ENCODE measurements at places on chromosomes 1 and 21. TPM values are rescaled to one million over a fixed set of nuclear protein-coding genes. Genes with fewer than 3 reads are reported as not detected.

TIE1 gene
- total RNA-seq: not detected

C1QA gene
- total RNA-seq: not detected

MTARC1 gene
- 8.5 TPM for total RNA-seq

CYP4A22 gene
- total RNA-seq: not detected

CSMD2 gene
- total RNA-seq: 0.02 TPM

HES4 gene
- 60.9 TPM for total RNA-seq

CFHR5 gene
- not detected for total RNA-seq

PRELP gene
- not detected for total RNA-seq

DNAI4 gene
- 0.34 TPM for total RNA-seq

GFI1 gene
- total RNA-seq: 0.29 TPM

AKNAD1 gene
- 1.8 TPM for total RNA-seq

LRRC42 gene
- 27.9 TPM for total RNA-seq

TSTD1 gene
- total RNA-seq: 0.48 TPM

CTTNBP2NL gene
- total RNA-seq: 4.8 TPM

KCNT2 gene
- not detected for total RNA-seq

RBM11 gene
- 0.07 TPM for total RNA-seq

TAS1R1 gene
- not detected for total RNA-seq

ZBTB8B gene
- total RNA-seq: 0.01 TPM

OR2AK2 gene
- not detected for total RNA-seq

RSPO1 gene
- 0.10 TPM for total RNA-seq

LCE2B gene
- total RNA-seq: not detected

LAPTM5 gene
- total RNA-seq: 0.25 TPM

SYTL1 gene
- 0.63 TPM for total RNA-seq

ZMYM1 gene
- 6.3 TPM for total RNA-seq

GPR25 gene
- not detected for total RNA-seq

FCMR gene
- total RNA-seq: 6.3 TPM

CTBS gene
- total RNA-seq: 6.4 TPM

SLC1A7 gene
- total RNA-seq: not detected

OR2L5 gene
- not detected for total RNA-seq

OR2T35 gene
- not detected for total RNA-seq

ETV3L gene
- total RNA-seq: not detected

AUNIP gene
- 8.3 TPM for total RNA-seq

SLC44A5 gene
- total RNA-seq: 0.05 TPM

TBX15 gene
- total RNA-seq: not detected

AIDA gene
- total RNA-seq: 60.7 TPM

MGST3 gene
- total RNA-seq: 233 TPM

ZNF697 gene
- 1.7 TPM for total RNA-seq

GPR153 gene
- total RNA-seq: 7.6 TPM

ATP5PO gene
- 142 TPM for total RNA-seq

Measured in A549 treated with AZD2906 at 1 μM for 4 hours (cell line).